ENCODE measurements at places on chromosomes 16 and 17.

GRCh38 chr17:35101036-35101435 lies 18.6 kb downstream of the RAD51D start:
- no peak for DNase-seq

DNA sequence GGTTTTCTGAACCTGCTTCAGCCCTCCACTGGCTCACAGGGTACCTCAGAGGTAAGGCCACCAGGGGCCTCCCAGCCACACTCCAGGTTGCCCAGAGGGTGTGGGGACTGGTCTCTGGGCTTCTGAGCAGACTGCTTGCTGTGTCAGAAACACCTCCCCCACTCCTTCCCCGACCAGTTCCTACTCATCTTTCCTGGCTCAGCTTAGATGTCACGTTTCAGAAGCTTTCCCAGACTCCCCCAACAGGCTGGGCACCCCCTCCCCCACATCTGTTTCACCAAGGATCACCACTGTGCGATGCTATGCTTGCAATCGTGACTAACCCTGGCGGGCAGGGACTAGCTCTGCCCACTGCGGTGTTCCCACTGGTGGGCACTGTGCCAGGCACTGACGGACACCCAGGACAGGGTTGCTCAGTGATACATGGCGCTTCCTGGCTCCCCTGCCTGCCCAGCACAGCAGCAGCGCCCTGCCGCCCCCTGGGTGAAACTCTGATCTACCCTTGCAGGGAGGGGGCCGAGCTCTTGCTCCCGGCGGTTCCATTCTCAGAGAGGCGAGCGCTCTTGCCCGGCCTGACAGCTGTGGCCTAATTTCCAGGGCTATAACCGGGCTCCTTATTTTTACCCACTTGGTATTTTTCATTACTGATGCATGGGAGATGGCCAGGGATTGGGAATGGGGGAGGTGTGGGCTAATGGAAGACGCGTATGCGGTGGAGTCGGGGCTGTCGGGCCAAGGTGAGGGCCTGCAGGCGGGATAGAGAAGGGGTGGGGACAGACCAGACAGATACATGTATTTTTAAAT lies 29.4 kb upstream of the MTSS2 start:
- DNase-seq: no peak

DNA sequence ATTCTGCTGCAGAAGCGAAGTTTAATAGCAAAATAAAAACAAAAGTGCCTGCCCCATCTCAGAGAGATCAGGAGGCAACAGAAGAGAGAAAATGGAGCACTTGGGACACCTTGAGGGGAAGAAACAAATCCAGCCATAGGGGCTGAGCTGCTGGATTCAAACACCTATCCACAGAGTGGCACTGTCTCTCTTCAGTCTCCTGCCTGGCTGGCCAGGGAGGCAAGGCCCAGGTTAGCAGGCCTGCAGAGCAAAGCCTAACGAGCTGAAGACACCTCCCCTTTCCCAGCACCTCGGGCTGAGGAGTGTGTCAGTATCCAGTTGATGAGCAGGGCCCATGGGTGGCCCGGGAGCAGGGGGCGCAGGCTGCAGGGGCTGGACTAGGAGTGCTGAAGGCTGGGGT lies 8.8 kb upstream of the KRT31 start:
- DNase-seq: no peak

DNA sequence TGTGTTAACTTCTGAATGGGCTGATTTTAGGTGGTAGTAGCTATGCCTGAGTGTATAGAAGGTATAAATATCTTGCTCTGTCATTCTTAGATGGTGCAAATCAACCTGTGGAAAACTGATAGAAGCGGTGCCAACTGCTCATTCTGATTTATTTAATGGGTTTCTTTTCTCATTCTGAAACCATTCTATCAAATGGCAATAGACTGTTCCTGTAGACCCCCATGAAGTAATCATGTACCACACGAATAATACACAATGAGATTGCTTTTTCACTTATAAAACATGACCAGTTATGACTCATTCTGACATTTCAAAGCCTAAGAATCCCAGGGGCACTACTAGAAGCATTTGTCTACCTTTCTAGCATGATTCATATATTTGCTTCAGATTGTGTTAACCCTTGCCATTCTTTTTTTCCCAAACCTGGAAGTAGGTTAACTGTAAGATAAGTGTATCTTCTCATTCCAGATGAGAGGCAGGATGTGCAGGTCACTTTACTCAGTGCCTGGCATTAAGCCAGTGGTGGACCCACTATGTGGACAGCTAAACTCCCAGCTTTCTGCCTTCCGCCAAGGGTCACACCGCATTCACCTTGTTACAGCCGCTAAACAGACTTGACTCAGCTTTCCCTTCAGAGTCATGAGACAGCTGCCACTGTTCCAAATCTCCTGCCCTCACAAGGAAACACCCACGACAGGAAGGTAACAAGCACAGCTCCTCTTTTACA lies 16.4 kb upstream of the SLC16A11 start:
- DNase-seq: no peak

GRCh38 chr16:11133344-11133943 lies 122.6 kb downstream of the SOCS1 start:
- no peak for DNase-seq

DNA sequence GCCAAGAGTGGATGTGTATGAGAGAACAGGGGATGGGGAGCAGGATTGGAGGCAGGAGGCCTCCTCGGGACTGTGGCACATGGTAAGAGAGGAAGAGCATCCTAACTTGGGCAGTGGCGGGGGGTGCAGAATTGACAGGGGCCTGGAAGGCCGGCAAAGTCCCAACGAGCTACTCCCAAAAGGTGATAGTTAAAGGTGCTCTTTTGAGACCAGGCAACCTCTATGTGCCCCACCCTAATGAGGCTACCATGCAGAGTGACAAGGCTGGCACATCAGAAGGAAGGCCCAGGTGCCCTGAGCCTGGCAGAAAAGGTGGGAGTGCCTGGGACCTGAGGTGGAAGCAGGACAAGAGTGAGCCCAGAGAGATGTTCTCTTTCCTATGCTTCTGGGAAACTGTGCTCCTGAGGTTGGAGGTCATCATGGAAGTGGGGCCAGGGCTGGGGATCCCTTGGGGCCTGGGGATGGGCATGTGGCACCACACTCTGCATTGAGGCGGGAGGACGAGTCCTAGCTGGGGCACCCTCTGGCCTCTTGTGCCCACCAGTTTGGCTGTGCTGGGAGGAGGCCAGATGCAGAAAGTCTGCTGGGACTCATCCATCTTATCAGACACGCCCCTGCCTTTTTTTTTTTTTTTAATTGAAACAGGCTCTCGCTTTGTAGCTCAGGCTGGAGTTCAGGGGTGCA lies 5.9 kb downstream of the RAB11FIP4 start:
- no peak for DNase-seq

DNA sequence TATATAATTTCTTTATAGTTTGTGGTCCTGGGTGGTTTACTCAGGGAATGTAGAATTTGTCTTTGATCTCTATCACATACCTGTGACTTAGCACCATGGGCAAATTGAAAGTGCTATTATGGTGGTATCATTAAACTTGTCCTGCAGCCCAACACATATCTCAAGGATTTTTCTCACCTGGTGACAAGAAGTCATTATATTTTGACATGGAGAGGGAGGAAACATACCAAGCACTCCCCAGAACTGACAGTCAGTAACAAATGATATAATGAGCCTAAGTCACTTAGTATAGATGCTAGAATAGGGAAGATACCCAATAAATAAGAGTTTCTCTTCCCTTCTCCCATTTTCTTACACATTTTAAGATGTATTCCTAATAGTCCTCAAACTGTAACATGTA lies 805.5 kb upstream of the KIF2B start:
- no peak for DNase-seq

GRCh38 chr16:27286451-27286850 lies 17.9 kb upstream of the NSMCE1 start:
- no peak for DNase-seq

DNA sequence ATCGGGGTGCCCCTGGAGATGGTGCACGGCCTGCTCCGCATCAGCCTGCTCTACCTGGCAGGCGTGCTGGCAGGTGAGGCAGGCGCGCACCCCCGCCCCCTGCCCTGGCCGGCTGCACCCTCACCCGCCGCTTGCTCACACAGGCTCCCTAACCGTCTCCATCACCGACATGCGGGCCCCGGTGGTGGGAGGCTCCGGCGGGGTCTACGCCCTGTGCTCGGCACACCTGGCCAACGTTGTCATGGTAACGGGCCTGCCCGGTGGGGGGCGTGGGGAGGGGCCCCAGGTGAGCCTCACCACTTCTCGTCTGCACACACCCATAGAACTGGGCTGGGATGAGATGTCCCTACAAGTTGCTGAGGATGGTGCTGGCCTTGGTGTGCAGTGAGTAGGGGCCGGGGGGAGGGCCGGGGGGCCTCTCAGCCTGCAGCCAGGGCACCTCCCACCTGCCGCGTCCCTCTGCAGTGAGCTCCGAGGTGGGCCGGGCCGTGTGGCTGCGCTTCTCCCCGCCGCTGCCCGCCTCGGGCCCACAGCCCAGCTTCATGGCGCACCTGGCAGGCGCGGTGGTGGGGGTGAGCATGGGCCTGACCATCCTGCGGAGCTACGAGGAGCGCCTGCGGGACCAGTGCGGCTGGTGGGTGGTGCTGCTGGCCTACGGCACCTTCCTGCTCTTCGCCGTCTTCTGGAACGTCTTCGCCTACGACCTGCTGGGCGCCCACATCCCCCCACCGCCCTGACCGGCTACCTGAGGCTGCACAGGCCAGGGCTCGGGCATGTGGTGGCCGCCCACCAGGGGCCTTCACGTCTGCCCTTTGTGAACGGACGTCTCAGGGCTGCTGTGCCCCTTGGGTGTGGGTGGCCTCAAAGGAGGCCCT lies 2.1 kb downstream of the RHBDL1 start:
- DNase-seq: no peak

All from activated CD4-positive, alpha-beta T cell treated with anti-CD3 and anti-CD28 coated beads, Interleukin-2, amount 10 ng/mL, durations not matched to agents 7 days and 5 days (primary cell).